ENCODE measurements at places on chromosomes 12 and 14. TPM values are rescaled to one million over a fixed set of nuclear protein-coding genes. Genes with fewer than 3 reads are reported as not detected.
A peak's percentile ranks its signal among the peaks of the same experiment; 100 is the strongest.

ACRBP gene
- 1.5 TPM for total RNA-seq

HOXC9 gene
- not detected for total RNA-seq

FOXA1 gene
- 15.9 TPM for total RNA-seq

HOXC4 gene
- total RNA-seq = 0.21 TPM

TAS2R43 gene
- total RNA-seq = 20.5 TPM

TC2N gene
- total RNA-seq = 30.9 TPM

PZP gene
- not detected for total RNA-seq

HECTD1 gene
- total RNA-seq = 332 TPM

SMIM41 gene
- total RNA-seq = 0.82 TPM

RASSF9 gene
- total RNA-seq = 4.3 TPM

NUAK1 gene
- total RNA-seq = 31.5 TPM

GRCh38 chr14:22099942-22100763 is 426.5 kb upstream of the OR4E1 start:
- DNase-seq = peak; percentile 79

GRCh38 chr12:46369095-46369473 is 3.5 kb downstream of the SLC38A2 start:
- no peak for DNase-seq

GRCh38 chr14:82385048-82385447 is 851.4 kb upstream of the SEL1L start:
- DNase-seq = peak; percentile 10

- no peak for DNase-seq
Measured at GRCh38 chr14:51554953-51555352, 96.8 kb upstream of the FRMD6 start.

DNA sequence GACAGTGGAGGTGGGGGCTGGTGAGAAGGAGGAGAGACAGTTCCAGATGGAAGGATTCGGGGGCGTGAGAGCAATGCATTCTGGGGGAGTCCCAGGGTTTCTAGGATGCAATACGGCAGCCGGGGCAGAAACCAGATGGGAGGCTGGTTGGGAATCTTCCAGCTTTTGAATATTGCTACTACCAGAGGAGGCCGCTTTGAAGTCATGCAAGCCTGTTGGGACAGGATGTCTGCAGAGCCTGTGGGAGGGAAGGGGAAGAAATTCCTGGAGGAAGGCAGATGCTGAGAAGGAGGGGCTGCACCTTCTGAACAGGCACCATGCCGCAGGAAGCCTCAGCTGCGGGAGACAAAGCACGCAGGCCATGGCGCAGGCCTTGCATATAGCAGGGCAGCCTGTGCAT is 105.4 kb downstream of the APAF1 start:
- peak; percentile 37 for DNase-seq

DNA sequence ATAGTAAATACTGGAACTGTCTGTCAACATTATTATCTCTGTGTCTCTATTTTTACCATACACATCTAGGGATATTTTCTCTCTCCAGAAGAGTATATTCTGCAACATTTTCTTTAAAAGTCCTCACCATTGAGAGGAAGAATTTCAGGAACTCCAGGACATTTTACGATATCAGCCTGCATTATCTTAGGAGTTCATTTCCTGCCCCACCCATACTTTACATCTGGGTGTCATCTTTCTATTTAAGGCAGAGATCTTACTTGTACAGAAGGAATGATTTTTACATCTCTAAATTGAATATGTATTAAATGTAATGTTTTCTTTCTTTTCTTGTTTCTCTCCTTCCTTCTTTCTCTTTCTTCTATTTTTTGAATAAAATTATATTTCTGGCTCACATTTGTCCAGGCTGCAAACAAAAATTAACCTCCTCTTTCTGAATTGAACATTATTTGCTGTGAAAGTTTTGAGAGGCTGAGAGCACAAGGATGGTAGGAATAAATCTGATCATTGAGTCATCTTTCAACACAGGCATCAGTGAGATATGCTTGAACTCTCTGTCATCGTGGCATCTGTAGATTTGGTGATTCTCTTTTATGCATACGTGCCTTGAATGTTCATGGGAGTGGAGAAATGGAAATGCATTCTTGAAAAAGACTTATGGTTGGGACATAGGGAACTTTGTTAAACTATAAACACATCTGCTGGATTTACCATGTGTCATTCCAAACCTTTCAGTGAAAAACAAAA is 753.6 kb downstream of the SLC16A7 start:
- no peak for DNase-seq

- peak; percentile 80 for DNase-seq
Measured at GRCh38 chr14:102795060-102795925, 18.0 kb downstream of the TRAF3 start.

DNA sequence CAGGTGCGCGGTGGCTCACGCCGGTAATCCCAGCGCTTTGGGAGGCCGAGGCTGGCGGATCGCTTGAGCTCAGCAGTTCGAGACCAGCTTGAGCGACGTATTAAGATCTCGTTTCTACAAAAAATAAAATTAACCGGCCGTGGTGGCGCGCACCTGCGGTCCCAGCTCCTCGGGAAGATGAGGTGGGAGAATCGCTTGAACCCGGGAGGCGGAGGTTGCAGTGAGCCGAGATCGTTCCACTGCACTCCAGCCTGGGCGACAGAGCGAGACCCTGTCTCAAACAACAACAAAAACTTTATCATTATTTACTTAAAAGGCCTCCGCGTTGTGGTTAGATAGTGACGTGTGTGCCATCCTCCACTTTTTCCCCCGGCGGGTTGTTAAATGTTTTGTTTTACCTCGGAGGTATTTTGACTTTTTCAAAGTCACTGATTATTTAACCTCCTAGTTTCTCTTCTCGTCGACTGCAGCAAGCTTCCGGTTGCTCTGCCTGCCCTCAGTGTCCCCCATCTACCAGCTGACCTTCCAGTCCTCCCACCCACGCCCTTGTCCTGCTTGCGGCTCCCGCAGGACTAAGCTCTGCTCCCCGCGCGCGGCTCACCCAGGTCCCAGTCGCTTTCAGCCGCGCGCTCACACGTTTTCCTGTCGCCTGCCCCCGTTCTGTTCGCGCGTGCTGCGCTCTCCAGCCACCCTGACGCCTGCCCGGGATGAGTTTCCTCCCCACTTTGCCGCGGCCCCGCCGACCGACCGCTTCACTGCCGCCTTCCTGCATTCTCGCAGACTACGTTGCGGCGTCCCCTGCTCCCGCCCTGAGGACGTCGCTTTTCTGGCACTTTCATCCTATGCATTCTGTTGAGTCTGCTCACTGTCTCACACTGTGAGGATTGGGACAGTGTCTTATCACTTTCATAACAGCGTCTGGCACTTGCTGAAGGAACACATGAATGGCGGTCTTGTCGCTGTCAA is 1.2 kb upstream of the SCAF11 start:
- DNase-seq = peak; percentile 89

DNA sequence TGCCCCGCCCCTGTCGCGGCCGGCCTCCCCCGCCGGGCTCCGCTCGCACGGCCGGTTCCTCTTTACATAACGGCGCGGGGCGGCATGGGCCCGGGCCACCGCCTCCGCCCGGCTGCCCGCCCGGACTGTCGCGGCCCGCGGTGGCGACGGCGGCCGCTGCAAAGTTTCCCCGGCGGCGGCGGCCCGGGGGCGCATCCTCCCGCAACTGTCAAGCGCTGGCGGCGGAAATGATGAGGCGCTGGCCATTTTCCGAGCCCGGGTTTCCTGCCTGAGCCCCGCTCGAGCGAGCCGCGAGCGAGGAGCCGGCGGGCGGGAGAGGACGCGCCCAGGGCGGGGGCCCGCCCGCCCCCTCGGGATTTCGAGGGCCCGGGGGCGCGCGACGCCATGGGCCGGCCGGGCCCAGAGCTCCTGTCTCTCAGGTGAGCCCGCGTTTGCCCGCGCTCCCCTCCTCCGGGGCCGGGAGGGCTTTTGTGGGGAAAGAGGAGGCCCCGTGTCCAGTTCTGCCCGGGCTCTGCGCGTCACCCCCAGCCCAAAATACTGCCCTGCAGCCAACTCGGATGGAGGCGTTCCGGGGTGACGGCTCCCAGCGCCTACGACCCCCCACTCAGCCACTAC is at the start of gene SH2B3:
Gene SH2B3, plus strand, starts transcription at position 65 of the 615 bp plus-strand sequence. CDS start 12,223 bp downstream, outside the sequence.
- DNase-seq = no peak

DNA sequence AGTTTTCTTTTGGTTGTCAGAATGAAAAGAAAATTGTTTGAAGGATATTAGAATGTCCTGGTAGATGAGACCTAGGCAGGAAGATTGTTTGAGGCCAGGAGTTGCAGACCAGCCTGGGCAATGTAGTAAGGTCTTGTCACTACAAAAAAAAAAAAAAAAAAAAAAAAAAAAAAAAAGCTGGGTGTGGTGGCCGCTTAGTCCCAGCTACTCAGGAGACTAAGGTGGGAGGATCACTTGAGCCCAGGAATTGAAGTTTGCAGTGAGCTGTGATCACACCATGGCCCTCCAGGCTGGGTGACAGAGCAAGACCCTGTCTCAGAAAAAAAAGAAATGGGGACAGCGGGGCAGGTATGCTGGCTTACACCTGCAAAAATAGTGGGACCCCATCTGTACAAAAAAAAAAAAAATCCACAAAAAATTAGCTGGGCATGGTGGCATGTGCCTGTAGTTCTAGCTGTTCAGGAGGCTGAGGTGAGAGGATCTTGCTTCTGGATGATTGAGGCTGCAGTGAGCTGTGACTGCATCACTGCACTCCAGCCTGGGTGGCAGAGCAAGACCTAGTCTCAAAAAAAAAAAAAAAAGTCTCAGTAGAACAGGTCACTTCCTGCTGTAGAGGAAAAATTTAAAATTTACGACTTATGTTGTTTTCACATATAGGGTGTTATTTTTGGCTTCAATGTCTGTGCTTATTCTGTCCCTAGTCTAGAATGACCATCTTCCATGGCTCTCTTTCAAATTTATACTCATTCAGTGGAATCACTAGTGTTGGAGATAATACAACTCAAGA is 70.7 kb downstream of the PPHLN1 start:
- DNase-seq = no peak

DNA sequence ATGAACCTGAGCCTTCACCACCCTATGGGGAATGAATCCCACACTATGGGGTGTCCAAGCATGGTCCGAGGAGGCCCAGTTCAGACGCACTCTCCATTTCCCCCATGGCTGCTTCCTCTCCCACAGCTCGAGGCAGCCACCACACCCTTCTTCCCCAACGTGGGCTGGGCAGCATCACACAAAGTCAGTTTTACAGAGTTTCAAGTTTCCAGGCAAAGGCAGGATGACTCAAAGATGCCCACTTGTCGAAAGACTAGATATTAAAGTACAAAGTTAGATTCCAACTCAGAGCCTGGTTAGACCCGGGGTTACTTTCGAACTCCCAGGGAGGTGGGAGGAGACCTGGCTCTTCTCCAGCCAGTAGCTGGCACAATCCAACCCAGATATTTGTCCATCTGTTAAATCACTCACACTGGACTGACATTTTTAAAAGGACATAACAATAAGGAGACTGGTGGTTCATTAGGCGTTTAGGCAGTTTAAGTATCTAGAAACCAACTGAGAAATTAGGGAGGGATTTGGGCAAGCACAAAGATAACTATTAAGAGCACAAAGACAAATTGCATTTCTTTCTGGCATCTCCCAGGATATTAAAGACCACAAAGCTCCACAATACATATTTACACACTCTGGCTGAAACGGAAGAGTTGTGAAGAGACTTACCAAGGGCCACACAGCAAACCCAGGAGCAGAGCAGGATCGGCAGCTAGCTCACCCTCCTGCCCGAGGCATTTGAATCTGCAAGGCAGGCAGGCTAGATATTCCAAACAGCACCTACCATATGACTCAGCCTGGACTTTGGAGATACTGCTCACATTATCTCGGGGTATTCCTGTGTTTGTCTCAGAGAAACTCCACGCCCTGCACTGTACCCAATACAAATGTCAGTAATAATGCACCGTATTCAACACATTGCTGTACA is 34.8 kb downstream of the TMCC3 start:
- peak; percentile 89 for DNase-seq

- no peak for DNase-seq
Measured at GRCh38 chr12:29220632-29221336, 71.7 kb downstream of the FAR2 start.

GRCh38 chr12:52693261-52693660 is 10.1 kb downstream of the KRT77 start:
- no peak for DNase-seq

DNA sequence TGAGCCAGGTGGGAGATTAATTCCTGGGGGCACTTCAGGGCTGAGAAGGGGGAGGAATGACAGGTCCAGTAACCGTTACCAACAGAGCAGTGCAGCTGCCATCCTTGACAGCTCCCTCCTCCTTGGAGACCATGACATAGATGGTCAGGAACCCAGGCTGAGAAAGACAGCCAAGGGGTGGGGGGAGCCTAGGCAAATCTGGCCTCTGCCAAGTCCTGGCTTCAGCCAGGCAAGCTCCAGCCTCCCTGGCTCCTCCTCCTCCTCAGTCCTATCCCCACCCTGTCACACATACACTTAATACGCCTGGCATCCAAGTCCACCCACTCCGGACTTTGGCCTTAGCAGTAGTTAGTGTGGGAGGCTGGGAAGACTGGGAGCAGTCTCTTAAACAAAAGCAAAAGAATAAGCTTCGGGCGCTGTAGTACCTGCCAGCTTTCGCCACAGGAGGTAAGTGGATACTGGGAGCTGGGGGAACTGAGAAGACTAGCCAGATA is at the start of gene RDH5:
Gene RDH5, plus strand, starts transcription at position 323 of the 494 bp plus-strand sequence. CDS start 792 bp downstream, outside the sequence.
- DNase-seq = peak; percentile 92

DNA sequence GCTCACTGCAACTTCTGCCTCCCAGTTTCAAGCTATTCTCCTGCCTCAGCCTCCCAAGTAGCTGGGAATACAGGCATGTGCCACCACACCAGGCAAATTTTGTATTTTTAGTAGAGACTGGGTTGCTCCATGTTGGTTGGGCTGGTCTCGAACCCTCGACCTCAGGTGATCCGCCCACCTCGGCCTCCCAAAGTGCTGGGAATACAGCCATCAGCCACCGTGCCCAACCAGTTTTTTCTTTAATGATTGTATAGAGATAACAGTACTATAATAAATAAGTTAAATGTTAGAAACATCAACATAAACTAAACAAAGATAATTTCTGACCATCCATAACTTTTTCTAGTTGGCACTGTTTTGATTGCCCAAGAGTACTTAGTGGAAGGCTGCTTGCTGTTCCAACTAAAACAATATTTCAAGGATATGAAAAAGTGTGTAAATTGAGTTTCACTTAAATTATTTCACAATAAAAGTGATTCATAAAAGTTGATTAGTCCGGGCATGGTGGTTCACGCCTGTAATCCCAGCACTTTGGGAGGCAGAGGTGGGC is 5.6 kb downstream of the GON7 start:
- DNase-seq = no peak

DNA sequence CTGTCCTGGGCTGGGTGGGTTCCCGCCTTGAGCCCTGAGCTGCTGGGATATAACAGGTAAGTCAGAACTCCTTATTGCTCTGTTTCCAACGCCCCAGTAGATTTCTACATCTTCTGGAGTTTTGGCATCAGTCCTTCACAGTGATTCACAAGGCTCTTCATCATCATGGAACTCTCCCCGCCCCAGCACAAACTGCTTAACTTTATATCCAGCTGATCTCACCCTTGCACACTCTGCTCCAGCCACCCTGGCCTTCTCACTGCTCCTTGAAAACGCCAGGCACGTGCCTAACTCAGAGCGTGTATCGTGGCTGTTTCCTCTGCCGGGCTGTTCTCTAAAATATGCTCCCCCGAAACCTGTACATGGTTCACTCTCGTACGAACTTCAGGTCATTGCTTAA is 264.9 kb downstream of the NOVA1 start:
- DNase-seq = no peak

DNA sequence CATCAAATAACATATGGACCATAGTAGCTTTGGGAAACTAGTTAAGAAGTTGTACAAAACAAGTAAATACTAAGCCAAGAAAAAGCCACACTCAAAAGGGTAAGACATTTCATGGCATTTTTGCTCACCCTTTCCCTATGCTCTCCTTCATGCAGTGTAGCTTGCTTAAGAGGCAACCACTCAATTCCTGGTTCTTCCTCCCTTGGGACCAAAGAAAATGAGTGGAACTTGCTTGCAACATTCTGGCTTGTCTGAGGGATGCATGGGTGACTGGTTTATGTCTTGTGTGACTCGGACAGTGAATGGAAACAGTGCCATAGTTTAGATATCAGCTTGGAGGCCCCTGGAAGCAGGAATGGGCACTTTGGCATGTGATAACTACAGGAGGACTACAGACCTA is 252.0 kb upstream of the ARID2 start:
- no peak for DNase-seq

Measured in tongue (tissue), 3 donors.